ENCODE measurements at places on chromosomes 7 and 10.
A peak's percentile ranks its signal among the peaks of the same experiment; 100 is the strongest.

- DNase-seq: peak; percentile 47
- peaks cover 49% of the 10 kb centered on the region for H3K27me3 ChIP-seq
- no peaks in the 10 kb centered on the region for H3K36me3 ChIP-seq
- no peak overlapping the region for H3K4me3 ChIP-seq
Measured at GRCh38 chr10:104406715-104407650, 53.4 kb downstream of the CFAP58 start.

- no peak overlapping the region for H3K4me3 ChIP-seq
- no peak overlapping the region for H3K27ac ChIP-seq
- no peaks in the 10 kb centered on the region for H3K27me3 ChIP-seq
- H3K36me3 ChIP-seq: no peaks in the 10 kb centered on the region
- H3K4me1 ChIP-seq: no peaks in the 10 kb centered on the region
- DNase-seq: no peak
Measured at GRCh38 chr7:149828357-149829309, 9.5 kb upstream of the ZNF862 start.

DNA sequence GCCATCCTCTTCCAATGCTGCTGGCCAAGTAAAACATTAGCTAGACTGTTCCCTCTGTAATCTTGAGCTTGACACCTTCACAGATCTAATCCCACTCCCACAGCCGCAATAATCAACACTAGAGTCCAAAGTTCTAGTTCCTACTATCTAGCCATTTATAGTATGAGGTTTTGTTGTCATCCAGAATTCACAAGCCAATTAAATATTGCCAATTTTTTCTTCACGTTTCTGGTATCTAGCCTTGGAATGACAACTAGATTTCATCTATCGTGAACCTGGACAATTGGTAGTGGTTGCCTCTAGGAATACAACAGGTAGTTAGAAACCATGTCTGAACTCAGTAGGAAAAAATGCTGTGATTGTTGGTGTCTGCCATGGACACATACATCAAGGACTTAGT, 10.4 kb downstream of the WASL start:
- H3K4me1 ChIP-seq: peaks cover 9% of the 10 kb centered on the region
- no peaks in the 10 kb centered on the region for H3K27me3 ChIP-seq

DNA sequence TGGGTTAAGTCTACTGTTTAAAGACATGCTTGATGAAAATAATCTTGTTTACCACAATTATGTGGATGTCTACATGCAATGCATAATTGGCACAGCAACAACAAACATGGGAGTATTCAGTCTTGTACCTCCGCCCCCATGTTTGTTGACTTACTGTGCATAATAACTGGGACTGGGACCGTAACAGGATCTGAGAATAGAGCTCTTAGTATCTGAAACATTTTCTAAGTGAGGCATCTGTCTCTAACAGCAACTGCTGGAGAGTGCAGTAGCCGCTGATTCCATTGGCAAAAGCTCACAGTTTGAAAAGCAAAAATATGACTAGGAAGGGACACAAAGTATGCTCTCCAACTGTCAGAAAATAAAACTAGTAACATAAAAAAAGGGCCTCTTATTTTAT, 61.6 kb downstream of the ENO4 start:
- H3K27me3 ChIP-seq: no peaks in the 10 kb centered on the region
- H3K4me3 ChIP-seq: no peak overlapping the region
- H3K27ac ChIP-seq: no peak overlapping the region
- no peak for DNase-seq
- no peaks in the 10 kb centered on the region for H3K4me1 ChIP-seq
- H3K36me3 ChIP-seq: peaks cover 15% of the 10 kb centered on the region
